H9 (cell line): ENCODE measurements at places on chromosomes 4 and X. TPM values are rescaled to one million over a fixed set of nuclear protein-coding genes. Genes with fewer than 3 reads are reported as not detected.

SSX1 gene
- not detected in 2 replicates for total RNA-seq

GJB1 gene
- not detected in 2 replicates for total RNA-seq

CACNA1F gene
- 0.94 and 1.4 TPM in 2 replicates for total RNA-seq

ARL13A gene
- not detected in 2 replicates for total RNA-seq

KCNIP4 gene
- total RNA-seq = not detected in 2 replicates

DNA sequence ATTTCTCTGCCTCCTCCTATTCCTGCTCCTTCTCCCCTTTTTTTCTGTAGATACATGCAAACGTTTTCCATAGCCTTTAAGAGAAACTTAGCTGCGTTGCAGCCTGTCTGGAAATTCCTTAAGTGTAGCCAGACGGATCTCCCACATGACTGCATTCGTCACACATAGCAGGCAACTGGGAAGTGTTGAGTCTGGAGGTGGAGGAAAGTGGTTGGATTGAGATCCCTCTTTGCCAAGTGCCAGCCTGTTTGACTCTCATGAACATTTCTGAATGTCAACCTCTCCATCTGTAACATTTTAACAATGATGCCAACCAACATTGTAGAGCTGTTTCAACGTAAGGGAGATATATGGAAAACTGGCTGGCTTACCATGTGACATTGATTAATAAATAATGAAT is 45.1 kb upstream of the FAM9A start:
- no peak overlapping the region for H3K27ac ChIP-seq
- no peaks in the 10 kb centered on the region for H3K4me1 ChIP-seq
- H3K4me3 ChIP-seq = no peak overlapping the region
- no peaks in the 10 kb centered on the region for H3K27me3 ChIP-seq
- H3K36me3 ChIP-seq = no peaks in the 10 kb centered on the region

DNA sequence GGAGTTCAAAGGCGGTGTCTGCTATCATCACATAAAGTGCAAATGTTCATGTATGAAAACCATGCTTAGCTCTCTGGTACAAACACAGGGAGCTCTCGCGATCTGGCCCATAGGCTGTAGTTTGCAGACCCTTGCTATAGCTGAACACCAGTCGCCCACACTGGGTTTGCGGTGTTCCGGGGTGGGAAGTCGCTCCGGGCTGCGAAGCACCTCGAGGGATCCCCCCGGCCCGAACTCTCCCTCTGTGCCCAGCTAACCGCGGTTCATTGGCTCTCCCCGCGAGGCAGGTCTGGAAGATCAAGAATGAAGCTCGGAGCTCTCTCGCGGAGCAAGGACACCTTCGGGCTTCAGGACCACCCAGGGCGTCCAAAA is 341 bp upstream of the PRPS2 start:
- no peak overlapping the region for H3K27ac ChIP-seq
- H3K4me3 ChIP-seq = peak overlapping the region; percentile 79
- peaks cover 13% of the 10 kb centered on the region for H3K36me3 ChIP-seq

- peaks cover 75% of the 10 kb centered on the region for H3K27me3 ChIP-seq
- H3K4me3 ChIP-seq = no peak overlapping the region
- no peak overlapping the region for H3K27ac ChIP-seq
- no peaks in the 10 kb centered on the region for H3K36me3 ChIP-seq
- DNase-seq = peak; percentile 45
Observed at GRCh38 chr4:84484236-84484635, 14.9 kb downstream of the NKX6-1 start.

DNA sequence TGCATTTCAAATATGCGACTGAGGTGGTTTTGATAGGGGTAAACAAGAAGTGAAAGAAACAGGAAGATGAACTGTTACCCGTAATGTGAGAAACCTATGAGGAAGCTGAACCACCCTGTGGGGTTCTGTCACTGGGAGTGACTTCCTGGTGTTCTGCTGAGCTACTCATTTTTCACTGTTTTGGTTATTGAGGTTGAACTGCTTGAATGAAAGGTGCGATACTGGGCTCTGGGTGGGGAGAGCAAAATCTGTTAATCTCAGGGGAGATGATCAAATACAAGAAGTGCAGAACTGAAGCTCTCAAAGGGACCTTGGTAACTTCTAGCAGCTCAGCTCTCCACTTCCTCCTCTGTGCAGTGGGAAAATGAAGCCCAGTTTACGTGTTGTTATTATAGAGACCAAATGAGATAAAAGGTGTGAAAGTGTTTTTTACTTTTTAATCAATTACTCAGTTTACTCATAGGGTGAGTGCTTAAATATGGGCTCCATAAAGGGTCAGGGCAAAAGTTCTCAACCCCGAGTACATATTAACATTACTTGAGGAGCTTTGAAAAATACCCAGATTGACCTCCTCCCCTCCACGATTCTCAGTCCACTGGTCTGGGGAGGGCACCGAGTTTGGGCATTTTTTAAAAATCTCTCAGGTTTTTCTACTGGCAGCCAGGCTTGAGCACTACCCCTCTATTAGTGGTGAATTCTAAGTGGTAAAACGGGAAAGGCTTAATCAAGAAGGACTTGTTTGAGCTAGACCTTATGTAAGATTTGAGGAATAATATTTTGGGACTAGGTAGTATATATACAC is 66.7 kb downstream of the COQ2 start:
- no peak overlapping the region for H3K27ac ChIP-seq
- H3K27me3 ChIP-seq = no peaks in the 10 kb centered on the region
- no peak for DNase-seq
- no peaks in the 10 kb centered on the region; the same call in 2 of the 3 replicates for H3K36me3 ChIP-seq

- H3K27me3 ChIP-seq = no peaks in the 10 kb centered on the region
- DNase-seq = no peak
- H3K27ac ChIP-seq = no peak overlapping the region
- H3K4me1 ChIP-seq = peaks cover 4% of the 10 kb centered on the region; the same call in 1 of the 2 replicates
Observed at GRCh38 chr4:139858436-139859205, 193.0 kb downstream of the MGST2 start.

DNA sequence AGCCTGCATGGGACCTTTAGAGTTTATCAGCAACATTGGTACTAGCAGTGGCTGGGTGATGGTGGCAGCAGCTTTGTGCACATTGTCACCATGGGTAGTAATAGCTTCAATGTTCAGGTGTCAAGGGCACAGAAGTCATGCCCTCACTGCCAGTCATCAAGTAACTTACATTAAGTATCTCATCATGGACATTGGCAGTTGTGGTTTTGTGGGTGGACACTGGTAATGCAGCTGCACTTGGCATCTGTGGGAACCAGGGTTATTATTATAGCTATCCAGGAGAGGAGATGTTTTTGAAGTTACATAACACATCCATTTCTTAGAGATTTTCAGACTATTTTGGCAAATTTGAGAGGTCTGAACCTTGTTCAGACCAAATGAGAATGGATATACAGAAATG is 243.2 kb upstream of the NOCT start:
- no peaks in the 10 kb centered on the region for H3K36me3 ChIP-seq
- H3K4me1 ChIP-seq = no peaks in the 10 kb centered on the region
- DNase-seq = no peak
- no peak overlapping the region for H3K4me3 ChIP-seq
- no peak overlapping the region for H3K27ac ChIP-seq
- no peaks in the 10 kb centered on the region for H3K27me3 ChIP-seq

DNA sequence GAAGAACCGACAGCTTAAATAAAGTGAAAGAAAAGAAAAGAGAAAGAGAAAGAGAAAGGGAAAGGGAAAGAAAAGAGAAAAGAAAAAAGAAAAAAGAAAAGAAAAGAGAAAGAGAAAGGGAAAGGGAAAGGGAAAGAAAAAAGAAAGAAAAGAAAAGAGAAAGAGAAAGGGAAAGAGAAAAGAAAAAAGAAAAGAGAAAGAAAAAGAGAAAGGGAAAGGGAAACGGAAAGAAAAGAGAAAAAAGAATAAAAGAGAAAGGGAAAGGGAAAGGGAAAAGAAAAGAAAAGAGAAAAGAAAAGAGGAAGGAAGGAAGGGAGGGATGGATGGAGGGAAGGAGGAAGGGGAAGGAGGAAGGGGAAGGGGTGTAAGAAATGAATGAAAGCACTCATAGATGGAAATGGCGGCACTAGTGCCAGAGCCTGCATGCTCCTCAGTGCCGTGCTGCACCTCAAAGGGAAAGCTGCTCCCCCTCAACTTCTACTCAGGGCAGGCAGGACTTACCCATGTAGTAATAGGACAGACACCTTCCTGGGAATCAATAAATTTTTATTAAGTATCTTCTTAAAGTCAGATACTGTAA is 70.7 kb downstream of the AFAP1 start:
- no peaks in the 10 kb centered on the region for H3K27me3 ChIP-seq
- no peaks in the 10 kb centered on the region for H3K4me1 ChIP-seq
- no peak for DNase-seq
- H3K36me3 ChIP-seq = peaks cover 14% of the 10 kb centered on the region

DNA sequence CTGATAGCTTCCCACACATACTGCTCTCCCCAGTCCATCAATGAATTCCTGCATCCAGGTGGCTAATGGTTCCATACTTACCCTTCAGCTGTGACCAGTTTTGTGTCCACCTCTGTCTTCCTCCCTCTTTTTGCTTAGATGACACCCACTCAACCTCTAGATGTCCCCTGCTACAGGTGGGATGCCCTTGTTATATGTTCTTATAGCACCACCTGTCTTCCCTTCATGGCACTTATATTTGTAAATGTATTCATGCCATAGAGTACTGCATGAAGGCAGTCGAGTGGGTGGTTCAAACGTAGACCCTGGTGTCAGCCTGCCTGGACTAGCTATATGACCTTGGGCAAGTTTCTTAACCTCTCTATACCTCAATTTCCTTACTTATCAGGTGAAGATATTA is 6.5 kb upstream of the USP46 start:
- DNase-seq = no peak
- no peak overlapping the region for H3K4me3 ChIP-seq
- H3K27ac ChIP-seq = no peak overlapping the region
- no peaks in the 10 kb centered on the region for H3K4me1 ChIP-seq
- peaks cover 47% of the 10 kb centered on the region for H3K36me3 ChIP-seq

DNA sequence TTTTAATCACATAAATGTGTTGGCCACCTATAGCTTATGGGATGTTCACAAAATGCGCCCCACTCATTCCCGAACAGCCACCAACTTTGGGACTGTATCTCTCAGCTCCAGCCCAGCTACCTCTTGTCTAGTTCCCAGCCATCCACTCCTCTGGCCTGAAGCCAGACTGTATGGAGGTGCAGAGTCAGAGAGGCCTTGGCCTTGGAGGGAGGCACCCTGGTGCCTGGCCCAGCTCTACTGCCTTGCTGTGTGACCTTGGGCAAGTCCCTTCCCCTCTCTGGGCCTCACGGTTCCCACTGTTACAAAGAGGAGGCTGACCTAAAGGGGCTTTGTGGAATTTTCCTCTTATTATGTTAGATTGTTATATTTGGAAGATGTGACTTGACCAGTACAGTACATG is 13.9 kb downstream of the MAMLD1 start:
- H3K36me3 ChIP-seq = no peaks in the 10 kb centered on the region; the same call in 1 of the 2 replicates
- H3K4me1 ChIP-seq = peaks cover 5% of the 10 kb centered on the region; the same call in 1 of the 2 replicates
- H3K4me3 ChIP-seq = no peak overlapping the region
- H3K27me3 ChIP-seq = no peaks in the 10 kb centered on the region; the same call in 1 of the 2 replicates

DNA sequence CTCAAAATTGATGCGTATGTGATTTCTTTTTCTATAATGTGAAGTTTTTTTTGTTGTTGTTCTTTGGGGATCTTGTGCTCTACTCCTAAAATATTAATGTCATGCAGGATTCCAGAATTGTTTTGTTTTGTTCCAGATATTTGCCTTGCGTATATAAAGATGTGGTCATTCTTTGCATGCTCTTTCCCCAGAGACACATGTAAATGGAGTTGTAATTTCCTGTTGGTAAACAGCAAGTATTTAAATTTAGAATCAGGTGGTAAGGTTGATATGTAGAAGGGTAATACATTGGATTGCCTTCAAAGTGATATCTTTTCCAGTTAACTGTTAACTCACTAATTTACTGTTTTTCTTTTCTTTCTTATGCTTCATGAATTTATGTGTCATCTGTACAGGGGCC is 23.1 kb upstream of the MAGED1 start:
- H3K36me3 ChIP-seq = peaks cover 11% of the 10 kb centered on the region
- no peaks in the 10 kb centered on the region for H3K27me3 ChIP-seq
- no peaks in the 10 kb centered on the region for H3K4me1 ChIP-seq
- DNase-seq = no peak
- no peak overlapping the region for H3K27ac ChIP-seq
- H3K4me3 ChIP-seq = no peak overlapping the region

DNA sequence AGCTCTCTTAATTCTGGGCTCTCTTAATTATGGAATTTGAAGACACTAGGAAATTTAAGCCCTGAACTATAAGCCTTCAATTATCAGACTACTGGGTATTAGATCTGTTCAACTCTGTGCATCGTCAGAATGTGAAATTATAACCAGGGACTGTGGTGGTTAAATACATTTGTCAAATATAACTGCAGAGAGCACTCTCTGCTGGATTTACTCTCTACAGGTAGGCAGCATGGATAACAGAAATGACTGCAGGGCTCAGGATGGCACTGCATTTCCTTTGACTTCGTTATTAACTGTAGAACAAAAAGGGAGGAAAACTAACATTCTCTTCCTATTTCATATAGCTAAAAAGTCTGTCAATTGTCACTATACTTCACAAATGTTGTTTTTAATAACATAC is 310.1 kb upstream of the RASGEF1B start:
- no peaks in the 10 kb centered on the region for H3K36me3 ChIP-seq
- no peak for DNase-seq
- H3K4me1 ChIP-seq = no peaks in the 10 kb centered on the region
- H3K4me3 ChIP-seq = no peak overlapping the region

DNA sequence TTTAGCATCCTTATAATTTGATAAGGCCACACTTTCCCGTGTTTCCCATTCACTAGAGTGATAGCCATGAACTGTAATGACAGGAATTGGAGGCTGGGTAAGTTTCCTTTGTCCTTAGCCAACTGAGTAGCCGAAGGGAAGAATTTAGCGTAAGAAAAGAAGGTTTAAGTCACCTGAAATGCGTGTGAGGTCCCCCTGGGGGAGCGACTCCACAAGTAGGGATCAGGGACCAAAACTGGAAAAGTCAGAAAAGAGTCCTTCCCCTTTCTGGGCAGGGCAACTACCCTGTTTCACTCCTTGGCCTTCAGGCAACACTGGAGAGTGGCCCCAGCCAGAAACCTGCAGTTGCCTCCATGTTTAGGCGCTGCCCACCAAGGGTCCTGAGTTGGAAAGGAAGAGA is 81.6 kb upstream of the MED14 start:
- peak overlapping the region; percentile 37 for H3K27ac ChIP-seq
- H3K4me1 ChIP-seq = no peaks in the 10 kb centered on the region
- H3K27me3 ChIP-seq = no peaks in the 10 kb centered on the region
- H3K36me3 ChIP-seq = peaks cover 3% of the 10 kb centered on the region; the same call in 2 of the 3 replicates

DNA sequence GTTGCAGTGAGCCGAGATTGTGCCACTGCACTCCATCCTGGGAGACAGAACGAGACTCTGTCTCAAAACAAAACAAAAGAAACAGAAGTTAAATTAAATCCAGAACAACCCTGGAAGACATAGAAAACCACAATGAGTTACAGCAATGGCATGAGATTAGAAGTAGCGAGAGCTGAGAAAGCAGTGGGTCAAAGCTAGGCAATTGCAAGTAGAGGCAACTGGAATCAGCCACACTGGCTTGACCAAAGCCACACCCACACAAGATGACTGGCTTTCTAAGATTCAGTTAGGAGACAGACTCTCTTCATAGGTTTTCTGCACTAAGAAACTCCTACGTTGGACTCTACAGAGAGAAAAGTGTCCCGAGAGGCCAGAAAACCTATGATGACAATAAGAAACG is 443.0 kb downstream of the GPM6A start:
- H3K4me3 ChIP-seq = no peak overlapping the region
- no peak for DNase-seq
- H3K36me3 ChIP-seq = no peaks in the 10 kb centered on the region
